ENCODE measurements at places on chromosomes 3 and 15.

DNA sequence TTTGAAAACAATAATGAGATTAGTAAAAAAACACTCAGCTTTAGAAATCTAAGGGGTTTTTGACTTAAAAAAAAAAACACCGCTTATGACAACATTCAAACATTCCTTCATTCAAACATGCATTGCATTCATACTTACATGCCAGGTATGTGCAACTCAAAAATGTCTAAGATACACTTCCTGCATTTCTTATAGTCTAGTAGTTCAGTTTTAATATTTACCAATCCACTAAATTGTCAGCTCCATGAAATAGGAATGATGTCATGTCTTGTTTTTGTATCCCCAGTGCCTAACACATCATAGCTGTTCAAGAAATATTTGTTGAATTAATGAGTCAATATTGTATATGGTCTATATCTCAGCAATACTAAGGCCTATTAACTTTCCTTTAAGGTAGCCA lies 51.7 kb downstream of the EIF4E3 start:
- no peak for DNase-seq

GRCh38 chr3:33993631-33994030 lies 195.2 kb downstream of the PDCD6IP start:
- no peak for DNase-seq

GRCh38 chr3:57170946-57171345 lies 5.8 kb upstream of the IL17RD start:
- no peak for DNase-seq

DNA sequence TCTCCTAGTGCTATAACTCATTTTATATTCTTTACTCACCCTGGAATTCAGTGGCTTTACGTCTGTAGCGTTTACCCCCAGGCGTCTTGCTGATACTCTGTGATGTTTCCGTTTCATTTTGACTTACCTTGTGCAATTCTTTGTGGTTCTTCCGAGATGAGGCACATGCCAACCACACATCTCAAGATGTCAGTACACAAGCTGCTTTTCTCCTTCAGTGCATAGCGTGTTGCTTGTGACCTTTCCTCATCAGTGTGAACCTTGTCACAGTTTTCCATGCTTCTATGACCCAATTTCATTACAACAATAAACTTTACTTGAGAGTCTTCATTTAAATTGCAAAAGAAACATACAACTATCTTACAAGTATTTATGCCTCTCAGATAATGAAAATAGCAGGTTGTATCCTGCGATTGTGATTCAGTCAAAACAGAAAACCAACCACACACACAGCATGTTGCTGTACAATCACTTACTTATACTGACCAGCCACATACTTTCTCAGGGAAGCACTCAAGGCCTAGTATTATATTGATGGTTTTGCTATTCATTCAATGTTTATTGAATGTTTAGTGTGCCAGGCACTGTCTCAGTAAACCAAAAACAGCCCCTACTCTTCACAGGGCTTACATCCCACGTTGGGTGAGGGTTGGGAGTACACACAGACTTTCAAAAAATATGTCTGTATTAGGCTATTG lies 4.6 kb upstream of the TBL1XR1 start:
- DNase-seq = no peak

GRCh38 chr3:71251156-71251775 lies 332.3 kb downstream of the FOXP1 start:
- DNase-seq = no peak

DNA sequence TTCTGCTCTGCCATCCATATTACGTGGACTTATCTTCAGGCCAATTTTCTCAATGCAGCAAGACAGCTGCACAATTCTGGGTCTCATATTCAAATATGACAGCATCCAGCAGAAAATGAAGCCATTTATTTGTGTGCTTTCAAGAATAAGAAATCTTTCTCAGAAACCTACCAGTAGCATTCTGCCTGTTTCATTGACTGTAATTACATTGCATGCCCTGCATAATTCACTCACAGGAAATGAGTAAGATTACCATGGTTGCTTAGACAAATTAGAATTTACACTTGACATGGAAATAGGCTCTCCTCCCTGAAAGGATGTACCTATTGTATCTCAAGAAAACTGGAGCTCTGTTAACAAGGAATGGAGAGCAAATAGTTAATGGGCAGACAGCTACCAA lies 346.6 kb upstream of the DCBLD2 start:
- DNase-seq = no peak

- DNase-seq = peak; percentile 24
Observed at GRCh38 chr3:108088146-108088545, 2.7 kb downstream of the CD47 start.

DNA sequence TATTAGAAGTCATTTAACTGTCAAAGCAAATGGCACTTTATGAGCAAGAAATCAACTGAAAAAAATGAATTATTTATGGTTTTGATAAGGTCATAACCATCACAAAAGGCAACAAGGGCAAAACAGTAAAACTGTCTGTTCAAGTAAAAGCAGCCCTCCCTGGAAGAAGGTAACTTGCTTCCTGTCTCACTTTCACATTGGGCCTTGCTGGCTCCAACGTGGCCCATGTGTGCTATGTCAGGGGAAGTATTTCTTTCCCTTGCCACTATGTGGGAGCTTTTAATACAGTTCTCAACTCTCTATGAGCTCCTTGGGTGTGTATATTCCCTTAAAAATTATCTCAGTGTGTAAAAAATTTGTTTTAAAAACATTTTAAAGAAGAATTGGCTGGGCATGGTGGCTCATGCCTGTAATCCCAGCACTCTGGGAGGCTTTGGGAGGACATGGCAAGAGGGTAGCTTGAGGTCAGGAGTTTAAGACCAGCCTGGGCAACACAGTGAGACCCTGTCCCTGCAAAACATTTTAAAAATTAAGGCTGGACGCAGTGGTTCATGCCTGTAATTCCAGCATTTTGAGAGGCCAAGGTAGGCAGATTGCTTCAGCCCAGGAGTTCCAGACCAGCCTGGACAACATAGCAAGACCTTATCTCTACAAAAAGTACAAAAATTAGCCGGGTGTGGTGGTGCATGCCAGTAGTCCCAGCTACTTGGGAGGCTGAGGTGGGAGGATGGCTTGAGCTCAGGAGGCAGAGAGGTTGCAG lies 45.2 kb upstream of the TJP1 start:
- DNase-seq = no peak

GRCh38 chr15:95760508-95760907 lies 570.0 kb upstream of the NR2F2 start:
- no peak for DNase-seq

DNA sequence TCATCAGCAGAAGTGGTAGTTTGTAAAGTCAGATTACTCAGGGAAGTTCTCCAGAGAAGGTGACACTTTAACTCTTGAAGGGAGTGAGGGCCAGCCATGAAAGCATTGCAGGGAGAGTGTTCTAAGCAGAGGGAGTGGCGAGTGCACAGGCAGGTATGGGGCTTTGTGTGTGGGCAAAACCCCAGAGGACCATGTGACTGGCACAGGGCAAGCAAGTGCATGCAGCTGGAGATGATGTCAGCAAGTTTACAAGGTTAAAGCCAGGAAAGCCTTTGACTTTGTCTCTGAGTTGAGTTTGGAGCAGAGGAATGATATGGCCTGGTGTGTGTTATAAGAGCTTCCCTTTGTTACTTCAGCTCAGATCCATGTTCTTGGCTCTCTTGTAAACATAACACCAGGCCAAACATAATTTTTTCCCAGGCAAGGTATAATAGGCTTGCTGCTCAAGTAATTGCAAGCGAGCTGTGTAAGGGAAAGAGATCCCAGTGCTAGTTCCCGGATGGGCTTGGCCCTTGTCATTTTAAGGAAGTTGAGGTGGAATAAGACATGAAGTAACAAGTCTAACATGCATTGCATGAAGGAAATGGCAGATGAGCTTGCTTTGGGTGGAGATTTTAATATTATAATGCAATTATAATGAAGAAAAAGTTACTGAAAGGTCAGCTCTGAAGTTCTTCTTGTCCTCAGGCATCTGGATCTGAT lies 341.1 kb upstream of the LRRC3B start:
- DNase-seq = no peak

GRCh38 chr3:7917443-7918151 lies 584.0 kb upstream of the LMCD1 start:
- DNase-seq = no peak

DNA sequence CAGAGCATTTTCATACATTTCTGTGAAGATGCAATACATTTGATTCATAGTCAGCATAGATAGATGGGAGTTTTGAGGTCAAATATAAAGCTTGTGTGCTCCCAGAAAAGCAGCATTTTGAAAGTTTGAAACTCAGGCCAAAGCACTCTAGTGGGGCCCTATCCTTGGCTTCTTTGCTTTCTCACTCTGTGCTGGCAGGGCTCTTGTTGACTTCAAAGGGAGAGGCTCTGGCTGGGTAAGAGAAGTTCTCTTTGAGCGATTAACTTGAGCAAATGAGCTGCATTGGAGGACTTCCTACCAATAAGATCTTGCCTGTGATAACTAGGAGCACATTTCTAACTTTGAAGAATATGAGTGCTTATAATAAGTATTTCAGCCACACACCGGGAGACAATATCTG lies 214.0 kb upstream of the RARB start:
- DNase-seq = no peak

DNA sequence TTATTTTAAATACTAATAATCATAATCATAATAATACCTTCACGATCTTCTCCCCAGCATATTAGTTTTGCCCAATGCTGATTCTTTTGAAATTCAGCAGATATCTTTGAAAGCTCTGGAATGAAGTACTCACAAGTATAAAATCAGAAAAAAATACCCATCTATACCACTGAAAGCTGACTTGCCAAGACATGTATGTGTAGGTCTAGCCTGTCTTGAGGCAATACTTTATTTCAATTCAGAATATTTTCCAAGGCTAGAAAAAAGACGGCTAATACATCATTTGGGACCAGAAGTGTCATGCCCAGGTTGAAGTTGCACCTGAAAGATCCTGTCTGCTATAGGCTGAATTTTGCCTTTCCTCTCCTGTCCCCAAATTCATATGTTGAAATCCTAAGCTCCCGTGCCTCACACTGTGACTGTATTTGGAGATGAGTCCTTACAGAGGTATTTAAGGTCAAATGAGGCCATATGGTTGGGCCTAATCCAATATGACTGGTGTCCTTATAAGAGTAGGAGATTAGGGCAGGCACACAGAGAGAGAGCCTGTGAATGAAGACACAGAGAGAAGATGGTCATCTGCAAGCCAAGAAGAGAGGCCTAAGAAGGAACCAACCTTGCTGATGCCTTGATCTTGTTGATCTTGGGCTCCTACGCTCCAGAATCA lies 255.9 kb upstream of the CMC1 start:
- DNase-seq = no peak

DNA sequence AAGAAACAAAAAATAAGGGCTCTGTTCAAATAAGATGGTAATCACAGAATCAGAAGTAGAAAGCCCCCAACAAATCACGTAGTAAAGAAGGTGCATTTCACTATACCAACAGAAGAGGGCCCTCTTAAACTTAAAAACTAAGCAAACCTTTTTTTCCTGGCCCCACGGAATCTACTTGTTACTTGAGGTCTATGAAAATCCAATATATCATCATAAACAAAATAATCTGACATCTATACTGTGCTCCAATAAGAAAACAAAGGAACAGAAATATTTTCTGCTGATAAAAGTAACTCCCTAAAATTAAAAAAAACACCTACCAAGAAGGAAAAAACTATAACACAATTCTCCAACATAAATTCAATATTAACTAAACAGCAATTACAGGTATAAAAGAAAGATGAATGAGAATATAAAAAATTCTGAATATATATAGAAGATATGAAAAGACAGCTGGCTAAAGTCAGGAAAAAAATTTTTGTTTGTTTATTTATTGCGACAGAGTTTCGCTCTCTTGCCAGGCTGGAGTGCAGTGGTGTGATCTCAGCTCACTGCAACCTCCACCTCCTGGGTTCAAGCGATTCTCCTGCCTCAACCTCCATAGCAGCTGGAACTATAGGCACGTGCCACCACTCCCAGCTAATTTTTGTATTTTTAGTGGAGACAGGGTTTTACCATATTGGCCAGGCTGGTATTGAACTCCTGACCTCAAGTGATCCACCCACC lies 81.8 kb downstream of the CLASP2 start:
- DNase-seq = peak; percentile 68

GRCh38 chr3:139546772-139547171 lies 7.2 kb upstream of the RBP1 start:
- no peak for DNase-seq

- no peak for DNase-seq
Observed at GRCh38 chr3:6260551-6261191, 600.2 kb upstream of the GRM7 start.

GRCh38 chr15:98719137-98719740 lies 70.9 kb downstream of the IGF1R start:
- no peak for DNase-seq
